Caco-2 (cell line): ENCODE measurements at places on chromosomes 2 and 18. TPM values are rescaled to one million over a fixed set of nuclear protein-coding genes. Genes with fewer than 3 reads are reported as not detected.

DNA sequence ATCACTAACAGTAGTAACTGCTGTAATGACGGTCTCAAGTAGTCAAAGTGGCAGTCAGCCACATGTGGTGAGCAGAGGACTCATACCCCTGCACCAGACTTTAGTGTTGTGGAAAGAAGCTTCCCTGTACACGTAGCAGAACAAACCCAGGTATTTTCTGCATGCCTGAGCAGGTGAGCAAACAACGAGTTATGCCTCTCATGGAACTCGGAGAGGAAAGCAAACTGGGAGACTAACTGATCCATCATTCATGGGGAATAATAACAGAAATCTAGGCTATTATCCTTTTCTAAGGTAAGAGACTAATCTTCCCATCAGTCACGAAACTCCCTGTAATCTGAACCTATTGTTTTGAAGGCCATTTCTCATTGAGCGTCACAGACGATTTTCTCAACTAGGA is 1495.2 kb upstream of the NXPH2 start:
- no peaks in the 10 kb centered on the region for H3K27me3 ChIP-seq
- no peak overlapping the region for H3K27ac ChIP-seq
- no peaks in the 10 kb centered on the region for H3K36me3 ChIP-seq
- no peak for DNase-seq
- H3K4me3 ChIP-seq: no peak overlapping the region

- no peak for DNase-seq
- no peaks in the 10 kb centered on the region for H3K36me3 ChIP-seq
- H3K4me1 ChIP-seq: no peaks in the 10 kb centered on the region; the same call in 1 of the 2 replicates
- H3K4me3 ChIP-seq: no peak overlapping the region
Observed at GRCh38 chr2:98932778-98933343, 3.2 kb downstream of the CRACDL start.

GRCh38 chr2:96952976-96953610 is 33.3 kb downstream of the FAM178B start:
- H3K36me3 ChIP-seq: no peaks in the 10 kb centered on the region
- no peak overlapping the region for H3K4me3 ChIP-seq
- no peak for DNase-seq

DNA sequence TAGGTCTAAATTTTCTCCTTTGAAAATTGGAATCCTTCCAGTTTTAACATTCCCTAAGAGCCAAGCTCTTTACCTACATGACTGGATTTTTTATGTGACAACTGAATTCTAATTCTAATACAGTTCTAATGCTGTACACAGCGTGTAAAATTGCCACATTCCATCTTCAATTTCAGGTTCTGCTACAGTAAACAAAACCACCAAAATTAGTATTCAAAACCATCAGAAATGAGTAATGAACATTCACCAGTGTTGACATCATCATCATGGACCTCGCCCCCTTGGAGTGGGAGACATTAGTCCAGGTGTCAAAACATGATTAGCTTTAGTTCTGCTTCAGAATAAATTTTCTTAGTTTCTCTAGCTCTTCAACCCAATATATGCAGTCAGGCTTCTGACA is 133.6 kb downstream of the MBD2 start:
- H3K4me3 ChIP-seq: no peak overlapping the region
- no peaks in the 10 kb centered on the region for H3K36me3 ChIP-seq
- H3K4me1 ChIP-seq: no peaks in the 10 kb centered on the region
- no peak overlapping the region for H3K27ac ChIP-seq
- H3K27me3 ChIP-seq: no peaks in the 10 kb centered on the region

GRCh38 chr2:70115646-70116442 is 28.6 kb downstream of the PCBP1 start:
- H3K36me3 ChIP-seq: no peaks in the 10 kb centered on the region
- DNase-seq: no peak
- peaks cover 40% of the 10 kb centered on the region for H3K4me1 ChIP-seq
- no peak overlapping the region for H3K27ac ChIP-seq

- H3K4me3 ChIP-seq: no peak overlapping the region
- DNase-seq: no peak
- no peaks in the 10 kb centered on the region; the same call in 1 of the 2 replicates for H3K4me1 ChIP-seq
- peaks cover 5% of the 10 kb centered on the region for H3K27me3 ChIP-seq
Observed at GRCh38 chr2:109126501-109126860, 2.5 kb upstream of the SH3RF3 start.

The RUFY4 gene
- total RNA-seq: not detected in 2 replicates
